Naive B cell (primary cell): ENCODE measurements at places on chromosomes 11 and 22.

- peaks cover 34% of the 10 kb centered on the region for H3K4me1 ChIP-seq
- peak overlapping the region; percentile 92 for H3K4me3 ChIP-seq
- H3K27ac ChIP-seq, result peak overlapping the region; percentile 97
- H3K27me3 ChIP-seq, result no peaks in the 10 kb centered on the region
Observed at GRCh38 chr11:62854825-62855570, 15.6 kb upstream of the WDR74 start.

GRCh38 chr11:6544921-6545850 lies 48.1 kb downstream of the DNHD1 start:
- no peaks in the 10 kb centered on the region for H3K36me3 ChIP-seq
- H3K4me3 ChIP-seq, result no peak overlapping the region
- no peaks in the 10 kb centered on the region for H3K27me3 ChIP-seq
- DNase-seq, result no peak
- H3K4me1 ChIP-seq, result no peaks in the 10 kb centered on the region

DNA sequence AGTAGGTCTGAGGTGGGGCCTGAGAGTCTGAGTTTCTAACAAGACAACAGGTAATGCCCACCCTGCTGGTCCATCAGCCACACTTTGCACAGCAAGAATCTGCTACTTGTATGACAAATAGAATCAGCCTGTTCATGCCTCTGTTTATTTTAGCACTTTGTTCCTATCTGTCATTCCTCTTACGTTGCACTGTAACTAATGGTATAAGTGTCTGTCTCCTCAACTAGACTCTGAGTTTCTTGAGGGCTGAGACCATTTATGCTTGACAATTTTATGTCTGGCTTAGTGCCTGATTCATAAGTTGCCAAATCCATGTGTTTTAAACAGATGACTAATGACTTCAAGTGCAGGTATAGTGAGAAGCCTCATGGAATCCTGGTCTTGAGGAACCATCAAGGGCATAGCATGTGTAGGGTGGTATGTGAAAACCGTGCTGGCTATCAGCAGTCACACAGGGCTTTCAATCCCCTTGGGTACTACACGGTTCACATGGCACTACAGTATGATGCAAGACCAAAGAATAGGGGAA lies 209.7 kb downstream of the C11orf91 start:
- peaks cover 10% of the 10 kb centered on the region for H3K27me3 ChIP-seq
- H3K4me1 ChIP-seq, result no peaks in the 10 kb centered on the region
- H3K36me3 ChIP-seq, result no peaks in the 10 kb centered on the region

DNA sequence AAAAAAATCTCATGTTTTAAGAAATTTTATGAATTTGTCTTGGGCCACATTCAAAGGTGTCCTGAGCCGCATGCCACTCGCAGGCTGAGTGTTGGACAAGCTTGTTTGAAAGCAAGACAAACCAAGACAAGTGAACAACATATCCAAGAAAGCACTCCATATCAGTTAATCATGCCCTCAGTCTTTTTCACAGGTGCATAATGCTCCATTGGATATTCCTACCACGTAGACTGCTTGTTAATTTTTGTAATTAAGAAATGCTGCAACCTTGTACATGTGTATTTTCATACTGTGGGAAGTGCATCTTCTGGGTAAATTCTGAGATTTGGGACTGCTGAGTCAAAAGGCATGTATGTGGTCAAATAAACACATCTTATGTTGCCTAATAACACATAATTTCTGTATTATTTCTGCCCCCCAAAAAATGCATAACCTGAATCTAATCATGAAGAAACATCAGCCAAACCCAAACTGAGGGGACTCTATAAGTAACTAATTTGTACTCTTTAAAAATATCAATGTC lies 8.2 kb downstream of the RRAS2 start:
- H3K4me3 ChIP-seq, result no peak overlapping the region
- H3K4me1 ChIP-seq, result peaks cover 44% of the 10 kb centered on the region
- no peaks in the 10 kb centered on the region for H3K27me3 ChIP-seq
- H3K27ac ChIP-seq, result no peak overlapping the region

- H3K27me3 ChIP-seq, result peaks cover 49% of the 10 kb centered on the region
- no peaks in the 10 kb centered on the region for H3K36me3 ChIP-seq
- H3K27ac ChIP-seq, result no peak overlapping the region
- H3K4me1 ChIP-seq, result peaks cover 15% of the 10 kb centered on the region
- no peak for DNase-seq
Observed at GRCh38 chr11:27723687-27724086, 23.4 kb upstream of the BDNF start.

GRCh38 chr22:49761836-49762235 lies 65.8 kb downstream of the BRD1 start:
- peaks cover 5% of the 10 kb centered on the region for H3K27me3 ChIP-seq
- no peak overlapping the region for H3K4me3 ChIP-seq
- H3K36me3 ChIP-seq, result peaks cover 8% of the 10 kb centered on the region
- no peaks in the 10 kb centered on the region for H3K4me1 ChIP-seq
- DNase-seq, result no peak

GRCh38 chr11:131430473-131431208 lies 60.2 kb downstream of the NTM start:
- no peak overlapping the region for H3K27ac ChIP-seq
- H3K4me1 ChIP-seq, result no peaks in the 10 kb centered on the region
- no peaks in the 10 kb centered on the region for H3K36me3 ChIP-seq
- H3K4me3 ChIP-seq, result no peak overlapping the region
- DNase-seq, result no peak
- H3K27me3 ChIP-seq, result no peaks in the 10 kb centered on the region

GRCh38 chr11:112965656-112966055 lies 4.4 kb downstream of the NCAM1 start:
- peaks cover 37% of the 10 kb centered on the region for H3K27me3 ChIP-seq
- H3K4me1 ChIP-seq, result peaks cover 17% of the 10 kb centered on the region
- no peak overlapping the region for H3K27ac ChIP-seq
- no peak overlapping the region for H3K4me3 ChIP-seq
- no peak for DNase-seq
- H3K36me3 ChIP-seq, result peaks cover 7% of the 10 kb centered on the region

GRCh38 chr11:114832532-114833125 lies 154.3 kb downstream of the NXPE2 start:
- no peaks in the 10 kb centered on the region for H3K27me3 ChIP-seq
- DNase-seq, result no peak
- H3K36me3 ChIP-seq, result no peaks in the 10 kb centered on the region
- H3K4me3 ChIP-seq, result no peak overlapping the region

- no peak for DNase-seq
- H3K27me3 ChIP-seq, result peaks cover 71% of the 10 kb centered on the region
- H3K4me3 ChIP-seq, result no peak overlapping the region
- H3K36me3 ChIP-seq, result no peaks in the 10 kb centered on the region
- no peak overlapping the region for H3K27ac ChIP-seq
Observed at GRCh38 chr22:26174280-26174679, 5.0 kb downstream of the SEZ6L start.

GRCh38 chr11:57598831-57599155 lies 1.3 kb downstream of the SERPING1 start:
- no peaks in the 10 kb centered on the region for H3K4me1 ChIP-seq
- H3K27ac ChIP-seq, result no peak overlapping the region
- peaks cover 41% of the 10 kb centered on the region for H3K27me3 ChIP-seq
- H3K4me3 ChIP-seq, result no peak overlapping the region

DNA sequence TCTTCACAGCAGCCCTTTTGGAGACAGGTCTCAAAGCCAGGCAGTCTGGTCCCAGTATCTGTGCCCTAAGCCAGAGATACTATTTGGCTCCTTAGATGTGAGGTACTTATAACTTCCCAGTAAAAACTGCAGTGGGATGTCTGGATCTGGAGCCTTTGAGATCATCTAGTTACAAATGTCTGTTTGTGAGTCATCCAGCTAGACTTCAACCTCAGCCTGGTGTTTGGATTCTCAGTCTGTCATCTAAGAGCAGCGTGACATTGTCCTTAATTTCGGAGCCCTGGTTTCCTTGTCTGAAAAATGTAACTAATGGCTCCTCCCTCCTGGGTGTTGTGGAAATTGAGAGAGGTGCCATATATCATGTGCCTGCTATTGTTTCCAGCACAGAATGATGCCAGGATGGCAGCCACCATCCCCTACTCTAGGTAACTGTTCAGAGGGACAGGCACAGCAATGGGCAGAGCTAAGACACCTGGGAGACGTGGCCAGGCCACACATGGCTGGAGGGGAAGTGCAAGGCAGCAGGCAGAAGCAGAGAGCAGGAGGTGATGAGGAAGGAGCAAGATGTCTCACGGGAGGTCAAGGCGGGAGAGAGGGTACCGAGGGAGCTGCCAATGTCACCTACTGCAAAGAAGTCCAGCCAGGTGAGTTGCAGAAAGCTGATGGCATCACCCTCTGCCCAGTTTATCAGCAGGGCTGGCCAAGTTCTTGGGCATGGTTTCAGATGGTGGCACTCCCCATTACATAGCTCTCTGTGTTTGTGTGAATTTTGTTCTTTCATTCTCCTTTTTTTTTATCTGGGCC lies 20.6 kb upstream of the ST3GAL4 start:
- no peaks in the 10 kb centered on the region for H3K27me3 ChIP-seq
- H3K4me3 ChIP-seq, result no peak overlapping the region
- H3K27ac ChIP-seq, result no peak overlapping the region
- peaks cover 9% of the 10 kb centered on the region for H3K4me1 ChIP-seq
- H3K36me3 ChIP-seq, result peaks cover 56% of the 10 kb centered on the region
- DNase-seq, result no peak

GRCh38 chr22:48152164-48152775 lies 1389.8 kb downstream of the TBC1D22A start:
- H3K27me3 ChIP-seq, result no peaks in the 10 kb centered on the region
- H3K27ac ChIP-seq, result peak overlapping the region; percentile 72
- peak; percentile 5 for DNase-seq

- H3K4me3 ChIP-seq, result no peak overlapping the region
- H3K27me3 ChIP-seq, result peaks cover 39% of the 10 kb centered on the region
- DNase-seq, result no peak
Observed at GRCh38 chr11:68657021-68657780, 27.1 kb upstream of the GAL start.

- no peaks in the 10 kb centered on the region for H3K36me3 ChIP-seq
- peaks cover 68% of the 10 kb centered on the region for H3K4me1 ChIP-seq
- H3K27ac ChIP-seq, result no peak overlapping the region
- no peak for DNase-seq
- peak overlapping the region; percentile 84 for H3K4me3 ChIP-seq
Observed at GRCh38 chr11:61879152-61879551, 12.2 kb downstream of the FADS3 start.

GRCh38 chr11:119424775-119425174 lies 1.8 kb upstream of the THY1 start:
- H3K27ac ChIP-seq, result no peak overlapping the region
- H3K4me1 ChIP-seq, result peaks cover 15% of the 10 kb centered on the region
- H3K4me3 ChIP-seq, result no peak overlapping the region

GRCh38 chr11:1073261-1073724 lies 1.4 kb upstream of the MUC2 start:
- peaks cover 26% of the 10 kb centered on the region for H3K27me3 ChIP-seq
- no peak for DNase-seq
- H3K4me1 ChIP-seq, result no peaks in the 10 kb centered on the region
- H3K4me3 ChIP-seq, result no peak overlapping the region
- H3K36me3 ChIP-seq, result no peaks in the 10 kb centered on the region
- H3K27ac ChIP-seq, result no peak overlapping the region

DNA sequence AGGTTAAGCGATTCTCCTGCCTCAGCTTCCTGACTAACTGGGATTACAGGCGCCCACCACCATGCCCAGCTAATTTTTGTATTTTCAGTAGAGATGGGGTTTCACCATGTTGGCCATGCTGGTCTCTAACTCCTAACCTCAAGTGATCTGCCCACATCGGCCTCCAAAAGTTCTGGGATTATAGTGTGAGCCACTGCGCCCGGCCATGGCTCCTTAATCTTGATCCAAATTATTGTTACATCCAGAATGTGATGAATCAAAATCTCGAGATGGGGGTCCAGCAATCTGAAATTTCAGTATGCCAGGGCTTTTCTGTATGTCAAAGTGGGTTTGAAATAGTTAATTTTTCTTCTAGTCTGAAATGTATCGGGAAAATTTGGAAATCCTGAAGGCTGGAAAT lies 3.7 kb downstream of the RPL27A start:
- peaks cover 40% of the 10 kb centered on the region for H3K4me1 ChIP-seq
- H3K27ac ChIP-seq, result no peak overlapping the region
- no peak for DNase-seq
- no peak overlapping the region for H3K4me3 ChIP-seq
- peaks cover 9% of the 10 kb centered on the region for H3K36me3 ChIP-seq

GRCh38 chr11:34331329-34331728 lies 26.5 kb downstream of the ABTB2 start:
- no peaks in the 10 kb centered on the region for H3K36me3 ChIP-seq
- no peaks in the 10 kb centered on the region for H3K4me1 ChIP-seq
- no peak overlapping the region for H3K4me3 ChIP-seq
- DNase-seq, result no peak

DNA sequence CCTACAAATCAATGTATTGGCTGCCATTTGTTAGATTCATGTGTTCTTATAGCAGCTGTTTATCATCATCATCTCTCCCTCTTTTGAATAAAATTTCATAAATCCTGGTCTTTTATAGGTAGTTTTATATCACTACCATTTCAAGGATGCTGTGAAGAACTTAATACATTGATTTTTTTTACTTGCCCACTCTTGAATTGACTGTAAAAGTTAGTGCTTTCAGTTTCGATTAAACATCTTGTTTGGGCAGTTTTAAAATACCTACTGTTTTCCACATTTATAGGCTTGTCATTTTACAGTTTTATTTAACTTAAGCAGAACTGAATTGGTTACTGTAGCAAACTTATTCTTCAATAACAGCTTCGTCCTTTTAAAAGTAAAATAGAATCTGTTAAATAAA lies 59.5 kb downstream of the TTC17 start:
- no peaks in the 10 kb centered on the region for H3K4me1 ChIP-seq
- H3K27ac ChIP-seq, result no peak overlapping the region
- H3K27me3 ChIP-seq, result no peaks in the 10 kb centered on the region

DNA sequence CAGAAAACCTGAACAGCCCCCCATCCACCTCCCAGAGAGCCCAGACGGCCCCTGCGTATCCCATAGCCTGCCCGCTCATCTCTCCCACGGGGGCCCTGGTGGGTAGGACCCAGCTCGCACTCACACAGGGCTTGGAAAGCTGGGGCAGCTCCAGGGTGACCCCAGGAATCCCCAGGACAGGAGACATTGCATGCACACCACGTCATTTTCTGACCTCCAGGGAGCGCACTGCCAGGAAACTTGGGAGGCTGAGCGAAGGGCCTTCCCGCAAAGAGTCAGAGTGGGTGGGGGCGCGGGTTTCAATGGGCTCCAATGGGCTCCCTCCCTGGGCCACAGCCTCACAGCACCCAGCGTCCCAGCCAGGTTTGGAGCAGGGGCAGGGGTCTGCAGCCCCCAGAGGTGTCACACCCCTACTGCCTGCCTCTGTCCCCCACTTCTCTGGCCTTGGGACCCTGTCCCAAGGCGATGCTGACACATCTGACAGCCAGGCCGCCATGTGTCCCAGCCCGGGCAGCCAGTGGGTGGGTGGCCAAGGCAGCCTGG lies 8.2 kb upstream of the SYT8 start:
- H3K4me1 ChIP-seq, result no peaks in the 10 kb centered on the region
- no peak for DNase-seq
- H3K27me3 ChIP-seq, result peaks cover 42% of the 10 kb centered on the region

DNA sequence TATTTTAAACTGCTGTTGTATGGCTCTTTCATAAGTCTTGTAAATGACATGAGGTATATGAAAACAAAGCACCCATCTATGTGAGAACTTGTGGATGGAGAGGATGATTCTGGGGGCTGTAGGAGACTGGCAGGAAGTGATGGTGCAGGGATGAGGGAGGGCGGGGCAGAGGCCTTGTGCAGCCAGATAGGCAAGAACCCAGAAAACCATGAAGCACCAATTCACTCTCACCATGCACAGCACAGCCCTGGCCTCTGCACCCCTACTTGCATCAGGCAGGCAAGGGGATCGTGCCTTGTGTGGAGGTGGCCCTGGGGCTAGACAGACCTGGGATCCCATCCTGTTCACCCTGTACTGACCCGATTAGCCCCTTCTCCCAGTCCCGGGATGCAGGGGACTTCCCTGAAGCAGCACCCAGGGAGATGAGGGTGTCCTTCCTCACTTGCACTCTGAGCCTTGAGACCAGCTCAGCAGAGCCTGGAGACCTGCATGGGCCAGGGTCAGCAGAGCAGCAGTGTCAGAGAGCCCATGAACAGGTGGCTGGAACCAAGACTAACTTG lies 85.5 kb downstream of the MORC2 start:
- H3K36me3 ChIP-seq, result no peaks in the 10 kb centered on the region
- DNase-seq, result no peak
- no peaks in the 10 kb centered on the region for H3K27me3 ChIP-seq
- no peaks in the 10 kb centered on the region for H3K4me1 ChIP-seq
